Tongue (tissue), 3 donors: ENCODE measurements at places on chromosomes 11 and 22. TPM values are rescaled to one million over a fixed set of nuclear protein-coding genes. Genes with fewer than 3 reads are reported as not detected.

GLB1L2 gene
- 1.8 TPM for total RNA-seq

MMP13 gene
- total RNA-seq, result not detected

LAYN gene
- total RNA-seq, result 21.1 TPM

KLHL35 gene
- 2.9 TPM for total RNA-seq

MN1 gene
- 27.0 TPM for total RNA-seq

IGSF9B gene
- total RNA-seq, result 11.1 TPM

SMC1B gene
- total RNA-seq, result 0.10 TPM

KCNK7 gene
- total RNA-seq, result 4.2 TPM

SNU13 gene
- total RNA-seq, result 68.6 TPM

SLN gene
- total RNA-seq, result 2,034 TPM

KRTAP5-9 gene
- not detected for total RNA-seq

TRIM48 gene
- not detected for total RNA-seq

SH3BP1 gene
- 31.8 TPM for total RNA-seq

LYVE1 gene
- total RNA-seq, result 22.3 TPM

TMEM132A gene
- 29.7 TPM for total RNA-seq

INSC gene
- 3.8 TPM for total RNA-seq

CLCF1 gene
- 5.3 TPM for total RNA-seq

HTR3B gene
- total RNA-seq, result not detected

SLC22A12 gene
- not detected for total RNA-seq

MIAT gene
- 1.1 TPM for total RNA-seq

OLFML1 gene
- 33.7 TPM for total RNA-seq

SCUBE1 gene
- 0.41 TPM for total RNA-seq

GALNT18 gene
- 35.3 TPM for total RNA-seq

SCN3B gene
- 18.5 TPM for total RNA-seq

SCGB2A2 gene
- not detected for total RNA-seq

OR5B2 gene
- not detected for total RNA-seq

FBLN1 gene
- 115 TPM for total RNA-seq

ESAM gene
- total RNA-seq, result 24.0 TPM

PIM3 gene
- total RNA-seq, result 57.0 TPM

ELF5 gene
- total RNA-seq, result 7.3 TPM

ST14 gene
- 9.7 TPM for total RNA-seq

CREB3L1 gene
- 11.1 TPM for total RNA-seq

OR8A1 gene
- total RNA-seq, result not detected

APOL4 gene
- 19.8 TPM for total RNA-seq

HTR3A gene
- total RNA-seq, result not detected

ZFP91 gene
- 53.2 TPM for total RNA-seq

MS4A6A gene
- 24.4 TPM for total RNA-seq

TLCD5 gene
- 9.4 TPM for total RNA-seq

MFNG gene
- 8.7 TPM for total RNA-seq

CYTH4 gene
- 20.5 TPM for total RNA-seq

IRAG1 gene
- total RNA-seq, result 6.5 TPM

NAP1L4 gene
- total RNA-seq, result 193 TPM

FAR1 gene
- 86.5 TPM for total RNA-seq

OSM gene
- total RNA-seq, result not detected
